ENCODE measurements at places on chromosomes 7 and 10.

GRCh38 chr7:2928613-2929311 lies 84.7 kb upstream of the GNA12 start:
- peak; percentile 52 for DNase-seq

DNA sequence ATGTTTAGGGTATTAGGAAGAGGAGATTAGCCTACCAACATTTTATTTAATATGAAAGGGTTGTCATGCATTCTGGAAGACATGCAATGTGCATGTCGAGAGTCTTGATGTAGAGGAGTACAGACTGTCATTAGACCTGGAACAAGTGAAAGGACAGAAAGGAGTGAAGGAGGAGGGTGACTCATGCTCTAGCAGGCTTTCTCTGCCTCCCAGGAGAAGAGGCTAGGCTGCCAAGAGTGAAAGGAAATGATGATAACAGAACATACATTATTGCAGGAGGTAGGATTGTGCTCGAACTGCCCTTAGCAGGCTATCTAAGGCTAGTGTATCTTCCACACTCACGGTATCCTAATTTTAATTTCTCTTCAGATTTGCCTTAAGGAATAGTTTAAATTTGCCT lies 228.8 kb downstream of the EXOC4 start:
- no peak for DNase-seq

- peak; percentile 59 for DNase-seq
These were observed 587 bp downstream of the HOXA10 start for GRCh38 chr7:27173511-27173955.

- no peak for DNase-seq
These were observed 153.9 kb downstream of the BMPER start for GRCh38 chr7:34059136-34059828.

DNA sequence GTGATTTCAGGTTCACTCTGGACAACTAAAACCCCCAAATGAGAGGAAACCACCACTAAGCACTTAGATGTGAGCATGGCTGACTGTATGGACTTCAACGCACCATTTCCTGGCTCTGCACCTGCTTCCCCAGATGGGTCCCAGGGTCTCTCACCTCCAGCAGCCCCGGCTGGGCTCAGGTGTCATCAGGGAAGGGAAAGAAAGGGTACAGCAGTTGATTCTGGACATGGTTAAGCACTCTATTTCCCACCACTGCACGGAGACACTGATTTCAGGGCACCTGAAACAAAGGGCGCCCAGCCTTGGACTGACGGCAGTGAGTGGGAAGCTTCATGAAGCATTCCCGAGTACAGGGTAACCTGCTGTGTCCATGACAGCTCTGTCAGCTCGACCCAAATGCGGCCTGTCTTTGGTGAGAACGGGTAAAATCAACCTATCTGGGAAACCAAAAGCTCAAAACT lies 19.0 kb downstream of the FAM53B start:
- DNase-seq, result no peak

DNA sequence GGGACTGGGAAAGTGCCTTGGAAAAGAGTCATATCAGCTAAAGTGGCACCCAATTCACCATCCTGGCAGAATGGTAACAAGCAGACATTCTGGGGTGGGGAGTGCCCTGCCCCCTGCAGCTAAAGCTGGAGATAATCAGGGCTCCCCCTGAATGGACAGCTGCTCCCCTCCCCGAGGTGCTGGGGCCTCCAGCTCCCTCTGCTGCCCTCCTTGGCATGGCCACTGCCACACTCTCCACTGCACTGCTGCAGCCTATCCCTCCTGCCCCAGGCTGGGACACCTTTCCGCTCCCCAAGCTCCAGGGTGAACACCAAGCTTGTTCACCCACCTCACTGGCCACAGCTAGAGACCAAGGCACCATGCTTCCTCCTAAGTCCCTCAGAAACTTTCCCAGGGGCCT lies 9.8 kb upstream of the PARD3 start:
- DNase-seq, result no peak

GRCh38 chr7:151674161-151674920 lies 154.6 kb upstream of the RHEB start:
- DNase-seq, result peak; percentile 18

DNA sequence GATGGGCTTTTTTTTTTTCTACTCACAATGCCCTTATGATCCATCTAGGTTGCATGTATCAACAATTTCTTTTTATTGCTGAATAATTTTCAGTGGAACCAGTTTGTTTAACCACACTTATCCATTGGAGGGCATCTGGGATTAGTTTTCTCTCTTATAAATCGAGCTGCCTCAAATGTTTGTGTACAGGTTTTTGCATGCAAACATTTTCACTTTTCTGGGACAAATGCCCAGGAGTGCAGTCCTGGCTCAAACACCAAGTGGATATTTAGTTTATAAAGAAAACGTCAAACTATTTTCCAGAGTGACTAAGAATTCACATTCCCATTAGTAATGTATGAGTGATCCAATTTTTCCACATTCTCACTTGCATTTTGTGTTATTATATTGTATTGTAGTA lies 313.4 kb downstream of the CXCL12 start:
- no peak for DNase-seq

GRCh38 chr10:94496010-94496409 lies 49.6 kb upstream of the HELLS start:
- no peak for DNase-seq

DNA sequence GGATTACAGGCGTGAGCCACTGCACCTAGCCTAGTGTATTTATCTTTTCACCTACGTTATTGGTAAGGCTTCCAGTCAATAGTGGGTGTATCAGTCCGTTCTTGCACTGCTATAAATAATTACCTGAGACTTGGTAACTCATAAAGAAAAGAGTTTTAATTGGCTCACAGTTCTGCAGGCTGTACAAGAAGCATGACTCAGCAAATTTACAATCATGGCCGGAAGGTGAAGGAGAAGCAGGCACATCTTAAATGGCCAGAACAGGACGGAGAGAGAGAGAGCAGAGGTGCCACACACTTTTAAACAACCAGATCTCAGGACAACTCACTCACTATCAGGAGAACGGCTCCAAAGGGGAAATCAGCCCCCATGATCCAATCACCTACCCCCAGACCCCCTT lies 873.3 kb upstream of the AUTS2 start:
- DNase-seq, result no peak

DNA sequence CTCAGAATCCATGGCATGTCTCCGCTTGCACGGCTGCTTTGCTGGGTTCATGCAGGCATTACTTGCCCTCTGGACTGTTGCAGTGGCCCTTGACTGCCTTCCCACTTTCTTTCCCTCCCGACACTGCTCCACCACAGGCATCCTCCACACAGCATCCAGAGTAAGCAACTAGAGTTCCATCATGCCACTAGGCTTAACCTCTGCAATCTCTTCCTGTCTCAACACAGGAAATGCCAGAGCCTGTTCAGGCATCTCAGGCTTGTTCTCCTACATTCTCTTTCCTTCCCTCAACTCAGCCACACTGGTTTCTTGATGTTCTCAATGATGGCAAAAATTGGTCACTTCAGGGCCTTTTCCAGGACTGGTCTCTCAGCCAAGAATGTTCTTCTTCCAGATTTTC lies 284.5 kb upstream of the KLF6 start:
- peak; percentile 85 for DNase-seq

GRCh38 chr10:23793577-23793976 lies 354.7 kb downstream of the OTUD1 start:
- no peak for DNase-seq

DNA sequence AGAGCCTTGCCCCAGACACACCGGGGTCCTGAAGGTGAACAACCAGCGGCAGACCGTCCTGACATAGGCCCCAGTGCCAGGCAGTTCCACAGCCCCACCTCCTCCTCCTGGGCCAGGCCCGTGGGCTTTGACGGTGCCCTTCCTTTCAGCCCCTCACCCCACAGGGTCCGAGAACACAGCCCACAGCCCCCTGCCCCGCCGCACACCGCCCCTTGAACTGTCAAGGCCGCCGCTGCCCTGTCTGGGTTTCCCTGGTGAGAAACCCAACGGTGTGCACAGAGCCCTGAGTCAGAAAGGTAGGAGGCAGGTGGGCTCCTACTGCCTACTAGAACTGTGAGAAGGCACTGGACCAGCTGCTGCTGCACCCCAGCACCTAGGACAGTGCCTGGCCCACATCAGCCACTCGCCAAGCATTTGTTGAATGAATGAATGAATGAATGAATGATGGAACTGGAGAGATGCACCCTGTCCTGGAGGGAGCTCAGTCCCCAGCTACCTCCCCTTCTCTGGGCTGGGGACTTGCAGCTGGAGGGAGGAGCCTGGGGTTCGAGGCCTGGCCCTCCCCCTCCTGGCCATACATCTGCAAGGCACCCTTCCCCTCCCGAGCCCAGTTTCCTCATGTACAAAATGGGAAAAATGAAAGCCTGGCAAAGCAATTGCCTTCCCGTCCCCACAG lies 117.9 kb downstream of the SLIT1 start:
- DNase-seq, result no peak

GRCh38 chr10:24494777-24495176 lies 228.9 kb downstream of the ARHGAP21 start:
- DNase-seq, result no peak

GRCh38 chr7:121689749-121690148 lies 183.2 kb upstream of the PTPRZ1 start:
- DNase-seq, result no peak

DNA sequence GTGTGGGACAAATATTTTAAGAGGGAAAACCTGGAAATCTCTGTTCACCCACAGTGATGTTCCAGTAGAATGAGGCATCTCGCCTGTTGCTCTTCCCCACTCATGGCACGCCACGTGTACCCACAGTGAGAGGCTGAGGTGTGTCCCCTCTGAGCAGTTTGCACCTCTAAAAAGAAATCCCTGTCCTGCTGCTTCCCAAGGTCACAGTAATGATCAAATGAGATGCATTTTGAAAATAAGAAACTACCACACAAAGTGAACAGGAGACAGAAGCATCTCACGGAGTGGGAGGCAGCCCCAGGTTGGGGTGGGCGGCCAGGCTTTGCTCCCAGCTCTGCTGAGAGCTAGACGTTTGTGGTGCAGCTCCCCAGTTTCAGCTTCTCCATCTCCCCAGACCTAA lies 12.4 kb upstream of the ZNF777 start:
- DNase-seq, result no peak

GRCh38 chr7:155741805-155742204 lies 70.5 kb downstream of the SHH start:
- no peak for DNase-seq

- DNase-seq, result no peak
These were observed 2.1 kb downstream of the ATP5MK start for GRCh38 chr10:103394180-103394579.
